ENCODE measurements at places on chromosomes 2 and 18. TPM values are rescaled to one million over a fixed set of nuclear protein-coding genes. Genes with fewer than 3 reads are reported as not detected.

Gene GPBAR1
- 0.68 TPM for total RNA-seq

Gene RBFA
- total RNA-seq: 46.0 TPM

Gene MROH2A
- not detected for total RNA-seq

Gene ANKRD30B
- total RNA-seq: not detected

Gene ITGA4
- total RNA-seq: 109 TPM

DNA sequence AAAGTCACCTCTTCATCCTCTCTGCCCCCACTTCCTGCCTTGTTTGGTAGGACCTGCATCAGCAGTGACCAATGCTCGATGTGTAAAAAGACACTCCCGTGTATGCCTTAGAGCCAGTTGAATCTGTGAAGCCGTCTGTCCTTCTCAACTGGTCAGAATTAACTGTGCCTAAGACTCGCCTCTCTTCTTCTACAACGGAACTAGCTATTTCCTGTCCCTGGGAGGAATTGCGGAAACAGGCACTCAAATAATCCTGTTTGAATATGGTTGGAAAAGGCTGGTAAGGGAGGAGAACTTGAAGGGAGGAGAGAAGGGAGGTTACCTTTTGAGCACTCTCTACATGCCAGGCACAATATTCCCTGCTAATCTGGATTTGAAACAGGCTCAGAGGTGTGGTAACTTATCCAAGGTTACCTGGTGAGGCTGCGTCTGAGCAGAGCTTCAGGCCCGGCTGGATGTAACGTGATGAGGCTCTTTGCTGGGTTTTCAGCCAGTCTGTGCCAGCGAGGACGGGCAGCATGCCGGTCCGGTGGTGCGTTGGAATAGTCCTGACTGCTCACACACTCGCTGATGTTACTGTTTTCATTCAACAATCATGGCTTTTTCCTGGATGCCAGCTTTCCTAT, 127.0 kb downstream of the FAM168B start:
- peak; percentile 47 for DNase-seq

DNA sequence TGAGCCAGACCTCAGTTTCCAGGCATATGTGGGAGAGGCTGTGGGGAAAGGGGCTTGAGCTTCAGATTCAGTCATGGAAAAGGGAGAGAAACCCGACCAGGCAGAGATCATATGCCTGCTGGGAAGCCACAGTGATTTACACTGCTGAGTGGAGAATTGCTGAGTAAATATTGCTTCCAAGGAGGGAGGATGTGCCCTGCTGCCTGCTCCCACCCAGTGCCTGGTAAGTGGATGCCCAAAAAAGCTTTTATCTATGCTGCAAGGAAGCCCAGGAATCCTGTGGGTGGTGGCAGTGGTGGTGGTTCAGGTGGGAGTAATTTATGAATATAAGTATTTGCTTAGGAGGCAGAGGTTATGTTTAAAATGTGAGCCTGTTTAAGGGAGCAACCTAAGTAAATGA, 39.5 kb downstream of the INO80C start:
- DNase-seq: no peak

DNA sequence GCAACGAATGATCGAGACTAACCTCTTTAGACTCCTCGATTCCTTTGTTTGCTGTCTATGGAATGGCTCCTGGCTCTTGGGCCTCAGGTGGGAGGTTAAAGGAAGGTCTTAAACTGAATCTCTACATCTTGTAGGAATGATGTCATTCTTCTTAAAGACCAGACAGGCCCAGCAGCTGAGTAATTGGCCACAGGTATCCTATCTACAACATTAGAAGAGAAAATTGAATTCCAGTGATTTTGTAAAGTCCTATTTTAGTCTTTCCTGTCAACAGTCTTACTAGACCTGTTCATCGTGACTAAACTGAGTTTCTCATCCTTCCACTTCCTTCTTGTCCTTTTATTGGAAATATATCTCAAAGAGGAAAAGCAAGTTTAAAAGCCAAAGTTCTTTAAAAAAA, 274.8 kb downstream of the ALPK2 start:
- DNase-seq: no peak

GRCh38 chr2:113337809-113338208, 59.1 kb upstream of the PAX8 start:
- DNase-seq: no peak

DNA sequence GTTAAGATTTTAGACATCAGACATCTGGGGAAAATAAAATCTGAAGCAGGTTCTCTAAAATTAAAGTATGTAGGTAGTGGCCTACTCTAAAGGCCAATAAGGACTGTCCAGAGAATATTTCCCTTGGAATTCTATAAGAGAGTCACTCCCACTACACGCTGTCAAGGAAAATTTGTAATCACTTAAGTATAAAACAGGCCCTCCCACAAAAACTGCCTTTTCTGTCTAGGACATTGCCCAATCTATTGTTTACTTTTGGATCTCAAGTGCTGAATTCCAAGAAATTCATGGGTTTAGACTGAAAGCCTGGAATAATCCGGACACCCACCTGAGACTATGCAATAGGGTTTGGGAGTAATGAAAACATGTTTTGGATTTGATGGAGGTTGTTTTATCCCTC, 1.7 kb upstream of the SRBD1 start:
- no peak for DNase-seq

- no peak for DNase-seq
Measured at GRCh38 chr18:379681-380330, 112.0 kb upstream of the THOC1 start.

- DNase-seq: no peak
Measured at GRCh38 chr2:13135369-13135768, 418.6 kb downstream of the TRIB2 start.

DNA sequence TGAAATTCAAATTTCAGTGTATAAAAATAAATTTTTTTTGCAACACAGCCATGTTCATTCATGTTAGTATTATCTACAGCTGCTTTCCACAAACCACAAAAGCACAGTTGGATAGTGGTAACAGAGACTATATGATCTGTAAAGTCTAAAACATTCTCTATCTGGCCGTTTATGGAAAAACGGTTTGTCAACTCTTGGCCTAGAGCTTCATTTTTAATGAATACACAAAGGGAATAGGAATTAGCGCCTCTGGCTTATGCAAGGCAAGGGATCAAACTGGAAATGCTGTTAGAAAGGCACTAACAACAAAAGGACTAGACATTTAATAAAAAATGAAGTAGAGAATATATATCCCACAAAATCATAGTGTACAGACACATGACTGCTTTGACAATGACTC, 211.9 kb downstream of the EXOC6B start:
- DNase-seq: no peak

GRCh38 chr18:73279498-73279897, 411.7 kb upstream of the NETO1 start:
- DNase-seq: no peak

GRCh38 chr2:100742277-100743254, 77.4 kb upstream of the NPAS2 start:
- DNase-seq: no peak

DNA sequence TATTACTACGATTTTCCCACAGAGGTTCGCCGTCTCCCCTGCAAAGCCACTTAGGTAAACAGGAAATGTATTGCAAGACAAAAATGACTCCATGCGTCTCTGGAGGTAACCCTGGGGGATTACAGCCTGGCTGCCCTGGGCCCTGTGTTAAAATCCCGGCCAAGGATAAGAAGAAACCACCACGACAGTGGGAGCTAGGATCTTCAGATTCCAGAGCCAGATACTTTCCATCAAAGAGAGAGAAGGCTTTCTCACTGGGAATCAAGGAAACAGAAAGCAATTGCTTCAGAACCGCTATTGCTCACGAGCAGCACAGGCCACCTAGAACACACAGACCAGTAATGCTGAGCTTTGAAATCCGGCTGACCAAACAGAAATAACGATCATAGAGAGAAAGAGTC, 97.9 kb upstream of the ZNF516 start:
- no peak for DNase-seq

- peak; percentile 59 for DNase-seq
Measured at GRCh38 chr2:207621501-207622039, 3.6 kb downstream of the METTL21A start.
